Stimulated activated CD4-positive, alpha-beta T cell treated with anti-CD3 and anti-CD28 coated beads, Interleukin-1b, Interleukin-23, amount 100 ng/mL, for 48 hours (primary cell): ENCODE measurements at places on chromosomes 6 and 20.

GRCh38 chr6:47520282-47520681 lies 42.7 kb downstream of the CD2AP start:
- no peak for DNase-seq

DNA sequence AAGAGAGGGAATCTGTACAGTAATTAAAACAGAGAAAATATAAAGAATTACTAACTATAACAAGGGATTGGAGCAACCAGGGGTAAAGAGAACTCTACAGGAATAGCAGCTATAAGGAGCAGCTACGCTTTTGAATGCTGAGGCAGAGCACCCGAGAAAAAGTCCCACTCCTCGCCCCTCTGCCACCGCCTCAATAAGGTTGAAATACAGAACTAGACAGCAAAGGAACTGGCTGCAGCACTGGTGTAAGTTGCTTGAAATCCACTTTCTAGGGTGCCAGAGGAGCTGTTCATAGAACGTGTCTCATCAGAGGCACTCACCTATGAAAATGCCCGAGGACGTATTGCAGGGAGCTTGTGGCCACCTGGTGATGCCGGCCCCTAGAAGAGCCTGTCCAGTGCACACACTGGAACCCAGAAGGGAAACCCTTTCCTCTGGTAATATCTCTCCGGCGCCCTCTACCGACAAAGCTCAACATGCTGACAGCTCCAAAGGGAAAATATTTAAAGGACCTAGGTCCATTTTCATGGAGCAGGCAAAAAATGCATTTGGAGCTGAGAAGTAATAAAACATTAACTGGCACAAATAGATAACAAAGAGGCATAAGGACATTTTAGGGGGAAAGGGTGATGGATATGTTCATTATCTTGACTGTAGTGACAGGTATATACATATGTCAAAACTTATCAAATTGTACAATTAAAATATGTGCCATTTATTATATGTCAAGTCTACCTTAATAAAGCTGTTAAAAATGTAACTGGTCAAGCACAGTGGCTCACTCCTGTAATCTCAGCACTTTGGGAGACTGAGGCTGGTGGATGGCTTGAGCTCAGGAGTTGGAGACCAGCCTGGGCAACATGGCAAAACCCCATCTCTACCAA lies 137.4 kb upstream of the HDAC2 start:
- DNase-seq: peak; percentile 7

DNA sequence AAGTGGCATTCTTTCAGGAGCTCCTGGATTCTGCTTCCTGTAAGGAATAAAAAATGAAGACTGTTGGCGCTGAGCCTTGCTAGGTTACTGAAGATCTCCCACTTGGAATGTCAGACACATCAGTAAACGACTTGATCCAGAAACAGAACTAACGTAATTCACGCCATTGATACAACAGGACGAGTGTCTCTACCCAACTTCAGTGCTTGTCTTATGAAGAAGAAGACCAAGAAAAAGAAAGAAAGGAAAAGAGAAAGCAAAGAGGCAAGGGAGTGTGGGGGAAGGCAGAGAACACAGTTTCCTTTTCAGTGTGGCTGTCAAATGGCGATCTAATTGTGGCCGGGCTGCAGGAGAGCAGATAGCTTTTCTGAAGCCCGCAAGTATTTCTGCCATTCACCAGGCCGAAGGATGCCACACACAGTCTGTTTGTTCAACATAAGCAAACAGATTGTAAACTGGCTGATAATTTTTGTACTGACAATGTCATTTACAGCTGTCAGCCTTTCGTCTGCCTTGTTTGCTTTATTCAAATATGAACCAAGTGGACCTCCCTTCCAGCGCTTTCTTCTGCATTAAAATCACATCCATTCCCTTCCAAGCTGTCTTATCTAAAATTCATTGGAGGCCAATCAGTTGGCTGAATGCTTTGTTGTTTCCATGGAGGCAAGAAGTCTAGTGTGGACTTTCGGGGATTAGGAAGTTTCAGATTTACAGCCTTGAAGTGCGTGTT lies 180.6 kb downstream of the FOXA2 start:
- no peak for DNase-seq

DNA sequence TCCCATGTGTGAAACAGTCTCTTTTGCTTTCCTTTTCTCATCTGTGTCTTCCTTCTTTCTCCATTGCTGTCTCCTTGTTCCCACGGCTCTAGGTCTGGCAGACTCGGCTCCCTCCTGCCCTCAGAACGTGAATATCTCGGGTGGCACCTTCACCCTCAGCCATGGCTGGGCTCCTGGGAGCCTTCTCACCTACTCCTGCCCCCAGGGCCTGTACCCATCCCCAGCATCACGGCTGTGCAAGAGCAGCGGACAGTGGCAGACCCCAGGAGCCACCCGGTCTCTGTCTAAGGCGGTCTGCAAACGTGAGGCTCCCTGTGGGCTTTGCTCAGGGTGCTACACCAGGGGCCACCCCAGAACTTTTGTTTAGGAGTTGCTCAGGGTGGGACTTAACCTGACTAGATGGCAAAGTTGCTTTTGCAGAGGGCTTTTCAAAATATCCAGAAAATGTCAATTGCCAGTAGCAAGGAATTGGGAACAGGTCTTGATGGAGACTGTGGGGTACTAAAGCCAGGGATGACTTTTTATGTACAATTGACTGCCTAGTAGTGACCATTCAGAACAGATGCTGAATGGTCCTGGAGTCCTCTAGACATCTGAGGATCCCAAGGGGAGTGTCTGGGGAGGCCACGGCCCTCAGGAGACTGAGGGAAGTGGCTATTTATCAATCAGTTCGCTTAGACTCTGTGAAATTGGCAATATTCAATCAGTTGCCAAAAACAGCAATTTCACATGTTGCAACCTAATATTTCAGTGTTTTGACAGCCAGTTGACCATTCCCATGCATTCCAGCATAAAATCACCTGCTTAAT lies 550 bp downstream of the C2 start:
- no peak for DNase-seq

- DNase-seq: no peak
These were observed 8.4 kb downstream of the EPB41L2 start for GRCh38 chr6:131054392-131055250.

DNA sequence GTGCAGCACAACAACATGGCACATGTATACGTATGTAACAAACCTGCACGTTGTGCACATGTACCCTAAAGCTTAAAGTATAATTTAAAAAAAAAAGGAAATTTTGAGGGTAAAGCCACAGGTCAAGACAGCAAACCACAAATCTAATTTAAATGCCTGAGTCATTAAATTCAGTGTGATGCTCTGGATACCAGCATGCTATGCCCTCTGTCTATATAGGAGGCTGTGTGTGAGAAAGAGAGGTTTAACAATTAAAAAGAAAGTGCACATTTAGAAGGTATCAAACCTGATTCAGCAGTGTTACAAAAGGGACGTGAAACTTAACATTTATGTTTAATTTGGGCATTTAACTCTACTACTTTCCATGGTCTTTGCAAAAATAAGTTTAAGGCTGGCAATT lies 276.3 kb downstream of the ADGRB3 start:
- no peak for DNase-seq

GRCh38 chr20:36862857-36863668 lies 12.9 kb upstream of the TLDC2 start:
- DNase-seq: no peak

DNA sequence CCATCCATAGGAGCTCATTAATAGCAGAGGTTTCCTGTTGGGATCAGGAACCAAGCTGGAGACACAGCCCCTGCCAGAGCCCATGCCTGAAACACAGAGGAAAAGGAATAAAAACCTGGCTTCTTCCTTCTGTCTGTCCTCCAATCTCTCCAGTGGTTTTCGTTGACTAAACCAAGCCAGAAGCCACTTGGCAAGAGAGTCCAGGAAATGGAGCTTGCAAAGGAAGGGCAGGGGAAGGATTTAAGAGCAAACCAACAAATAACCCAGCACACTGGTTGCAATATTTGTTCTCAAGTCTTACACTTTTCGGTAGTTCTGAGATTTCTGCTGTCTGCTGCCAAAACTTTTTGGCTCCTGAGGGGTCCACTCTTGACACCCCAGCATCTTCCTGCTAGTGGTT lies 137.0 kb upstream of the BMP2 start:
- no peak for DNase-seq

GRCh38 chr6:102215425-102215824 lies 821.9 kb downstream of the GRIK2 start:
- DNase-seq: no peak

GRCh38 chr20:48659858-48660257 lies 167.9 kb downstream of the PREX1 start:
- DNase-seq: no peak

GRCh38 chr6:113194090-113194489 lies 663.1 kb upstream of the MARCKS start:
- DNase-seq: no peak

DNA sequence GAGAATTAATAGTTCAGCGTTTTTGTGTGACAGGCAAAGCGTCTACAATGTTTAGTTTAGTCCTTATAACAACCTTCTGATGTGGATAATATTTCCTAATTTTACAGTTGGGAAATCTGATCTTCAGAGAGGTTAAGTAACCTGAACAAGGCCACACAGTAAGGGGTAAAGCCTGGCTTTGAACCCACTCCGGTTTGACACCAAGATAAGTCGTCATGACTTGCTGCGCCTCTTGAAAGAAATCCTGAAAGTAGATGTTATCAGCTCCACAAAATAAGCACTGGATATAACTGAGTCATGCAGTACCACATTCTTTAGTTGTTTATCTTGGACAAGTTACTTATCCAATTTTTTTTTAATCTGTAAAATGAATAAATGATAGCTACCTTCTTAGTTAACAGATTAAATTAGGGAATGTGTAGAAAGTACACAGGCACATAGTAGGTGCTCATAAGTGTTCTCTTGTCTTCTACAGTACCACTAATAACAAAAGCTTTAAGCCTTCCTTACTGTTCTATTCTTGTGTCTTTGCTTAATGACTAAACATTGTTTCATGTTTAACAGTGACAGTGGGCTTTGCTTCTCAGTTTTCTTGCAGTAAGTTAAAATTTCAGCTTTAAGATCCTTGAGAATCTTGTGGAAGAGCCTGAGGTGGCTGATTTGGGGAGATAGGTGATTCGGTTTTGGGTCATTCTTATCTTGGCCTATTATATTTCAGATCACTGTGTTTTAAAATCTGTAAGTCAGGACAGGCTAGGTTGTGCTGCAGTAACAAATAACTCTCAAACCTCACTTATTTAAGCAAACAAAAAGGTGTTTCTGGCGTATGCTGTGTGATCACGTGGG lies 2.1 kb downstream of the HIVEP1 start:
- DNase-seq: no peak

DNA sequence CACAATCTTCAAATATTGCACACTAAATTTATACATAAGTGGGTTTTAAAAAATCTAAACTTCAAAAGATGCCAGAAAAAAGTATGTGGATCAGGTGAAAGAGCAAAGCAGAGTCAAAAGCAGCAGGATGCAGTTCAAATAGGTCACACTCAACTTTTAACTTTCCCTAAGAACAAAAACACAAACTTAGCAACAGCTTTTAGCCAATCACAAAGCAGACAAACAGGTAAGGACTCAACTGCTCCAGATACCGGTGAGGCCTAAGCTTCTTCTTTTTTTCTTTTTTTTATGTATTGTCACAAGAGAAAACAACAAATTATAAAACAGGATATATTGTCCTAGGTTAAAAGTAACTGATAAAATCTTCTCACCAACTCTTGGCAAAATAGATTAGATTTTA lies 74.7 kb downstream of the SESN1 start:
- DNase-seq: no peak

GRCh38 chr6:137698636-137699030 lies 168.4 kb upstream of the TNFAIP3 start:
- no peak for DNase-seq

GRCh38 chr6:113856625-113857555 lies at the start of gene MARCKS:
MARCKS (plus strand) TSS chr6:113857345; CDS start chr6:113857746, 401 bp downstream.
- no peak for DNase-seq

DNA sequence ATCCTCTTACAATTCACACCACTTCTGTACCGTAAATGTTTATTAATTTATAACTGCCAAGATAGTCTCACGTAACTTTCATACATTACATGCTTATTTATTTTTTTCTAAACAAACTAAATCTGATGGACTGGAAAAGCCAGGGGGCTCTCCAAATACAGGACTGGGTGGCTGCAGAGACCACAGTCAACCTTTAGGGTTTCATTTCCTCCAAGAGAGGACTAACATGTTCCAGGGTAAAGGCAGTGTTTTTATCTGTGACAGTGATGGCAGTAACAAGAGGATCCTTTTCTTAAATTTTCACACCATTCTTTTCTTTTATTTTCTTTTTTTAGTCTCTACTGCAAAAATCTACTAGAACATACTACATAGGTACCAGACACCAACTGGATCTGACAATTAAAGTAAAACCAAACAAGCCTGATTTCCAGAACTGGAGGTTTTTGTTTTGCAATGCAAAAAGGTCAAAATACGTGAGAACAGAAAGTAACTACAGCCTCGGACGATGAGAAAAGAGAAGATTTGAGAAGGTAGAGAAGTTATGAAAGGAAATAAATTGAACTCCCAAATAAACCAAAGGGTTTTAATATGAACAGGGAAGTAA lies 1.2 kb downstream of the LMBRD1 start:
- DNase-seq: no peak

GRCh38 chr20:39048000-39048696 lies 86.0 kb downstream of the DHX35 start:
- DNase-seq: peak; percentile 67

DNA sequence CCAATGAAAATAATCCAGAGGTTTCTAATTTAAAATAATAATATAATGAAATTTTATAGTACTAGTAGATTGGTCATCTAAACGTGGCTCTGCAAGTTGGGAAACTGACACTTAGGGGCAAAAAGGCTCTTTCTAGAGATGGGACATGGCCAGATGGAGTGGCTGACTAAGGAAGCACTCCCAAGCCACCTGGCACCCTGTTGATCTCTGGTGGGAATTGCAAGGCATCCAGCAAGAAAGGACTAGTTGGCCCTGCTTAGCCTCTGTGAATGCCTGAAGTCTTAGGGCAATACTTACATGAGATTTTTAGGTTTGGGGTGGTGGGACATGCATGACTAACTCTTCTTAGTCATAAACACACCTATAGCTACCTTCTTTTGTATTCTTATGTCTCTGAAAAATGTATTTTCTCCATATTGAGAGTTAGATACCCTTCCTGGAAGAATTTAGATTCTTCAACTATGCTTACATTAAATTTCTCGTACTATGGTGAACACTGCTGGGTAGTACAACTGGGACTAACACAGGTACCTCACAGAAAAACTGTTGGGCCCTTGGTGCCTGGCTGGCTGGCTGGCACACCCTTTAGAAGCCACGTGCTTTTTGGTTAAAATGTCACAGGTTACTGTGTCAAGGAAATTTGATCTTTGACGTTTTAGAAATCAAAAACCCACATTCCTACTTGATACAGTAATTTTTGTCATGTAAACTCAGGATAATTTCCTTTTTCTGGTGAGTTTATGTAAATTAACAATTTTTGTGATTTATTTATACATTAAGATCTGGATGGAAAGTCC lies 25.0 kb upstream of the SH3BGRL2 start:
- DNase-seq: no peak

DNA sequence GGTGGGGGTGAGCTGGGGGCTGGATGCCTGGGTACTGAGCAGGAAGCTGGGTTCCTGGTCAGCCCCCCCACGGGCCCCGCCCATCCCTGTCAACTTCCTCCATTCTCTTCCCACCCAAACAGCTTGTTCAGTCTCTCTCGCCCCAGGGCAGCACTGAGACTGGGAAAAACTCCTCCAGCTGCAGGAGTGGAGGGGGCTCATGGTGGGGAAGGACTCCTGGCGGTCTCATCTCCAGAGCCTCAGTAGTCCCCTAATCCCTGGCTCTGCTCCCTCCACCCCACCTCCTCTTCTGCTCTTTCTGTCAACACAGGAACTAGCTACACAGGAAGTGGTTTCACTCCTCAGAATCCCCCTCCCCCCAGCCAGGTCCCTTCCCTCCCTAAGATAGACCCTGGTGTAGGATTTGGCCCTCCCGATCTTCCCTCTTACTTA lies at the start of gene GPSM3:
Gene GPSM3 (minus strand): TSS at position 36 of the 432 bp plus-strand sequence. CDS start 130 bp downstream, outside the sequence.
- DNase-seq: peak; percentile 51
